ENCODE measurements at places on chromosomes 2 and 18.

GRCh38 chr18:9321017-9321452 lies 13.5 kb upstream of the TWSG1 start:
- DNase-seq: no peak

GRCh38 chr2:11016735-11017388 lies 105.1 kb downstream of the KCNF1 start:
- no peak for DNase-seq

GRCh38 chr2:201915446-201915845 lies 109.1 kb downstream of the CDK15 start:
- no peak for DNase-seq

DNA sequence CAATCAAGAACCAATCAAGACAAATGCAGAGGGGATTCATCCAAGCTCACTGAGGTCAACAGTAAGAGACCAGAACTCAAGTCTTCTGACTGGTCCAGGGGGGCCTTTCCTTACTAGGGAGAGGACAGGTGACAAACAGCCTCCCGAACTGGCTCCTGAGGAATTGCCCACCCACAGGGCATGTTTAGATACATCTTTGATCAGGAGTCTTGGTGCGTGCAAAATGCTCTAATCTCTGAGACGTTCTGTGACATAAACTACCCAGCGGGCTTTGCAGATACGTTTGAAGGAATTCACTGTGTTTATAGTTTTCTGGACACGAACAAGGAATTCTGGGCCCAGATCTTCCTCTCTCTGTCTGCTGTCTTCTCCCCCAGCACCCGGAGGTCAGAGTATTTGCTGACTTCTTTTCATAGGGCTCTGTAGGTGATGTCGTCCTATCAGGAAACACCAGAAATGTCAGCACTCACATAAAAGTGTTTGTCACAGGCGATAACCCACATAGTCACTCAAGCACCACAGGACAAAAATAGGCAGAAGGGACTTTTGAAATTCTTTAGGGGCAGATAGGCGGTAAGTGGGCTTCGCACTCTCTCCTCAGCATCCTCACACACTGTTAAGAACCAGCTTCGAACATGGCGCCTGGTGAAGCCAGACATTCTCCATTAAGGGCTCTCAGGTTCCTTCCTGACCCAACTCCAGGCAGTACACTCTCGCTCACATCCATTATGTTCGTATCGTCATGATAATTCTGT lies 349.0 kb downstream of the CYRIA start:
- no peak for DNase-seq

DNA sequence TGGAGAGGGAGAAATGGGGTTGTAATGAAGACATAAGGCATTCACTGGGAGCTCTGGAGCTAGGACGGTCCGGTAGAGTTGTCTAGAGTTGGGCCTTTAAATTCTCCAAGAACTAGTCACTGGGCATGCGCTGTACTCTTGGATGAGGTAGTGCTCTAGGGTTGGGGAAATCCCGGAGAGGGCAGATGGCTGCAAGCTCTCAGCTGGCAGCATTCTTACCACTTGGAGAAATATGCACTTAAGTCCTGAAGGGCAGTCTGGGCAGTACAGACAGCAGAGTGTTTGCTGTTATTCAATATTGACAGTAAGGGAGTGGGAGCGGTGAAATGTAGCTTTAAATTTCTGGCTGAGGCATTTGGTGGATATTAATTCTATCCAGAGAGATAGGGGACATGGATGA lies 214.6 kb downstream of the RDH14 start:
- DNase-seq: no peak

DNA sequence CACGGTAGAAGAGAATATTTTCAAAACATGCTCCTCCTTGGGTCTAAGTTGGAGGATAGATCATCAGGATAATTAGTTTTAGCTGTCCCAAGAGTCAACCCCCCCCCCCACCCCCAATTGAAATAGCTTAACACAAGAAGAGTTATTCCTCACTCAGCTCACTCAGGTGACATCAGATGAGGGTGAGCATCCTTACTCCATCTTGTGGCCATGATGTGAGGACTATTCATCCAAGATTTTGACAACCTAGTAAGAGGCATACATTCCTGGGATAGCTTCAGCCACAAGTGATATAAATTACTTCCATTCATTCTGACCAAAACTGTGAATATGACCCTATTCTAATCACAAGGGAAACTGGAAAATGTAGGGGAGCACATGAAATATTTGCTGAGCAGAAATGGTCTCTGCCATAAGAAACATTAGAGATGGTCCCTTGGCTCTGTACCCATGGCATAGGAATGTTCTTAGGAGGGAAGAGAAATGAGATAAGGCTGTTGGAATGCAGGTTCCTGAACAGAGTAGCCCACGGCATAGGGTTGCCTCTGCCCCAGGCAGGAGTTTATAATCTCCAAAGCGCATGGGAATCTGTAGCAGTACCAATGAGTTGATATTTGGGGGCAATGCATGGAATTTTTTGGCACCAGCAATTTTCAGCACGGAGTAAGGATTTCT lies 257.2 kb downstream of the CYRIA start:
- no peak for DNase-seq

DNA sequence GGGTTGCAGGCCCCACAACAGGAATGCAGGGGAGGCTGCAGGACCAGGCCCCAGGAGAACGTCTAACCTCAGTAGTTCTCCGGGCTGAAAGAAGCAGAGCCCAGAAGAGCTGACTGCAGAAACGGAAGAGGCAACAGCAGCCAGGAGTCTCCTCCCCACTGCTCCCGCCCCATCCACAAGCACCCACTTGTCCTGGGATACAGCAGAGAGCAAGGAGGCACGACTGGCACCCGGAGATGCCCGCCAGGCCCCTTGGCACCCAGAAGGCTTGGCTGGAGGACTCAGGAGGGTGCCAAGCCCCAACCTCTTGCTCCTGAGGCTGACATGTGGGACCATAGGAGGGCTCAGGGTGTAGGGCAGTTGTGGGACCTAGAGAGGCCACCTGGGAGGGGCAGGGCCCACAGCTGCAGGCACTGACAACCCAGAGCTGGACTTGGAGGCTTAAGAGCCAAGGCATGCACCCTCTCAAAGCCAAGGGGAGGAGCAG lies 29.0 kb upstream of the TNS1 start:
- no peak for DNase-seq

GRCh38 chr18:57923611-57924010 lies 120.4 kb upstream of the NEDD4L start:
- DNase-seq: no peak

GRCh38 chr18:50138181-50139064 lies 56.5 kb downstream of the MYO5B start:
- DNase-seq: no peak

DNA sequence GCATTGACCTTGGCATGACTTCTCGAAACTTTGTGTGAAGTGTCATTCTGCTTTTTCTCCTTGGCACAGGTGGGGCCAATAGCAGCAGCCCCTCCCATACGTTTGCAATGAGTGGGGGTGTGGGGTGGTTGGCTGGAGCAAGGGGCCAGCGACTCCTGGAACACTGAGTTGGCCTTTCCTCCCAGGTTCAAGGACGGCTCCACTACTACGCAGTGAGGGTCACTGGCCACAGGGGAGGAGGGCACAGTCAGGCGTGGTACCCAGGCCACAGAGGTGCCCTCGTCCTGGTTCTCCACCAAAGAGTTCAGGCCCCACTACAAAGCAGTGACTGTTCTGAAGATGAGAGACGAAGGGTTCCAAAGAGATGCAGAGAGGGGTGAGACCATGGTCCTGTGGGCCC lies 70.6 kb upstream of the OTOS start:
- no peak for DNase-seq

- no peak for DNase-seq
These were observed 60.4 kb downstream of the ARL4C start for GRCh38 chr2:234436482-234436837.

- no peak for DNase-seq
These were observed 5.0 kb downstream of the NDUFS1 start for GRCh38 chr2:206154197-206154596.

DNA sequence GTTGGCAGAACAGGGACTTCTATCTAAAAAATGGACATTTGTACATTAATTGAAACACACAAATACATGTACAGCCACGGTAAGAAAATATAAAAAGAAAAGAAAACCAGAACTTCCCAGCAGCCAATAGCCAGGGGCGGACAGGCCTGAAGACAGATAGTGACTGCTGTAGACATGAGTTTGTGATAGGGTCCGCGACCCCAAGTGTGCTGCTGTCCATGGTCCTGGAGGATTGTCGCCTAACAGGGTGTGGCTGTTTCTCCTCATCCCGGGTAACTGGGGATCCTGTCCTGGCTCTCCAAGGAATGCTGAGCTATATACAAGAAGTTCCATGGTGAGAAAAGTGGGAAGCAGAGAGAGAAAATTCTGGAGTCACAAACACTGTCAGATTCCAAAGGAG lies 266.5 kb upstream of the SALL3 start:
- DNase-seq: no peak

- DNase-seq: no peak
These were observed 66.2 kb downstream of the MDH1 start for GRCh38 chr2:63654959-63655358.
